Head of caudate nucleus (tissue), 42 donors: ENCODE measurements at places on chromosomes 7 and 10.

DNA sequence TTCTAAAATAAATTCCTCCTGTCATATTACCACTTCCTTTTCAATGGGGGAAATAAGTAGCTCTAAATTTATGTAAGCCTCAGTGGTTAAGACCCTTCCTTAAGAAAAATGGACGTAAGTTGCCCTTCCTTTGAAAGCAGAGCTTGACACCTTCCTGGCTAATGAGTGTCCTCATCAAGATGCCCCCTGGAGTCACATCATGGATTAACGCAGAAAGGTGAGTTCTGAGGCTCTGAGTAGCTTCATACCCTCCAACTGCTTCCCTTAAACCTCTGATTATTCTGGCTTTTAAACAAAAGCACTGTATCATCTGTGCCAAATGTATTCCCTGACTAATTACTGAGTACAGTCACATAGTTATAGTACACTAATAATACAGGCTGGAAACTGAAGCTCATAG is 14.7 kb downstream of the KCTD7 start:
- DNase-seq = no peak

DNA sequence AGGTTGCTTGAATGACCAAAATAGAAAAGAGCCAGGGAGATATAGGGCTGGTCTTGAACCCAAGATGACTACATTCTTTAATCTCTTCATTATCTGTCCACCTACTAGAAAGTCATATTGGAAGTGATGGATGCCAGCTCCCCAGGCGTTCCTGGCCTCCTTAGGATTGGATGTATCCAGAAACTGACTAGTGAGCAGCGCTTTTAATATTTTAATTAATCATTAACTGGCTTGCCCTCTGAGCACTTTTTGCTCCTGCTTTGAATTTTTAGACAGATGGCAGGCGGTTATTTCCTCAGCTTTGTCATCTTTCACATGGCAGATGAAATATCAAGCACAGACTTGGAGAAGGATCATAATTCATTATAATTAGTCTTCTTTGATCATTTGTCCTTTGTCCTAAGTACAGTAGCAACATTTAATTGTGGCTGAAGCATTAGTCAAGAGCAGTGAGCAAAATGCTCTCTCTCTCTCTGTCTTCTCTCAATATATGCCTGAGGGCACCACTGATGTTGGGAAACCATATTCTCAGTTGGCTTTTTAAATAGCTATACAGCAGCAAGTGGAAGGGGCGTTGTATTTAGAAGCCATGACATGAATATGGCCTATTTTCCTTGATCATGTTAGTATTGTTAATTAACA is 588.0 kb downstream of the NRG3 start:
- no peak for DNase-seq

DNA sequence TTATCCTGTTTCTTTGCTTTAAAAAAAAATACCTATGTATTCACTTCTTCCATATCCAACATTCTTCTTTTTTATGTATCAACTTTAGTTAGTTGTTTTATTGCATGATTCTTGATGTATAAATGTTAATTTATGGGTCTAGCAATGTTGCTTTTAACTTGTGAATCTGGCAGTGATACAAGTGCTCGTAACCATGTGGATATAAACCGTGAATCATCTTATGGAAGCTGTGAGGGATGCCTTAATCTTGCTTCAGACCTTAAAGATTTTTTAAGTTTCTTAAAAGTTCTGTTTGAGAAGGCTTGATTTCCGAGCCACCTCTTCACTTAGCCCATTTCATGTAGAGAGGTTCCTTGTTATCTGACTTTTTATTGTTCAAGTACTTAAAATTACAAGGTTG is 25.9 kb downstream of the HELLS start:
- DNase-seq = no peak

GRCh38 chr10:7786430-7786829 is 1.4 kb downstream of the KIN start:
- no peak for DNase-seq

DNA sequence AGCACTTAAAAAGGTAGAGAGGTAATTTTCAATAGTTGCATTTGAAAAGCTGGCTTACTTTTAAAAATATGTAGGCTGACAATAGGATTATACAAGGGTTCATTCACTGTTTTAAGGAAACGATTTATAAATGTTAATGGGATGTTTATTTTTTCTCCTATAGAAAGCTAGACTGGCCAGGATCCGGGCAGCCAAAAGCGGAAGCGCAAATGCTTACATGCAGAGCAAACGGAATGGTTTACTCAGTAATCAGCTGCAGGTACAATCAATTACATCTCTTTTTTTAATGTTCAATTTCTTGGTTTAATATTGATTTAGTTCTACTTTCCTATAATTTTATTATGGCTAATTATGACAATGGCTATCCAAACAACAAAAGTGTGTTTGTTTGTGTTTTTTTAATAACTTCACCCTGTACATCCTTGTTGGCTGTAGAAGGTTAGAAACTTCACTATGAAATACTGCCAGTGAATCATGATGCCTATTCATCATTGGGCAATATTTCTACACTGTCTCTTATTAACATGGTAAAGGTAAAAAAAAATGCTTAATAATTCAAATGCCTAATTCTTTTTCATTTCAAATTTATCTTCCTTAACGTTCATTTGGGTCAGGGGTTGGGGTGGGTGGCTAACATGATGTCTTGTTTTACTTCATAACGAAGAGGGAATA is 116.4 kb downstream of the TSPAN12 start:
- no peak for DNase-seq

DNA sequence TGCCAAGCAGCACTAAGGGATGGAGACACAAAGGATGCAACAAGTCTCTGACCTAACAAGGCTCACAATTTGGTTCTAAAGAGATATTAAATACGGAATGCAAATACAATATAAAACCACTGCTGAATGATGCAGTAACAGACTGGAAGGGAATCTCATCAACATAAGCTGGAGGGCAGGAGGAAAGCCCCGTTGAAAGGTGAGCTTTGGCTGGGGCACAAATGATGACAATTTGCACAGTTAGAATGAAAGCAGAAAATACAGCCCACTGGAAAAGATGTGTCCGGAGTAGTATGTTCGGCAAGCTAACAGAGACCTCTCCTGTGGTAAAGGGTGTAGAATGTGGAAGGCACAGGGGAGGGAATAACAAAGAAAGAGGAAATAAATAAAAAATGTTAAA is 26.1 kb downstream of the PAXIP1 start:
- DNase-seq = no peak

DNA sequence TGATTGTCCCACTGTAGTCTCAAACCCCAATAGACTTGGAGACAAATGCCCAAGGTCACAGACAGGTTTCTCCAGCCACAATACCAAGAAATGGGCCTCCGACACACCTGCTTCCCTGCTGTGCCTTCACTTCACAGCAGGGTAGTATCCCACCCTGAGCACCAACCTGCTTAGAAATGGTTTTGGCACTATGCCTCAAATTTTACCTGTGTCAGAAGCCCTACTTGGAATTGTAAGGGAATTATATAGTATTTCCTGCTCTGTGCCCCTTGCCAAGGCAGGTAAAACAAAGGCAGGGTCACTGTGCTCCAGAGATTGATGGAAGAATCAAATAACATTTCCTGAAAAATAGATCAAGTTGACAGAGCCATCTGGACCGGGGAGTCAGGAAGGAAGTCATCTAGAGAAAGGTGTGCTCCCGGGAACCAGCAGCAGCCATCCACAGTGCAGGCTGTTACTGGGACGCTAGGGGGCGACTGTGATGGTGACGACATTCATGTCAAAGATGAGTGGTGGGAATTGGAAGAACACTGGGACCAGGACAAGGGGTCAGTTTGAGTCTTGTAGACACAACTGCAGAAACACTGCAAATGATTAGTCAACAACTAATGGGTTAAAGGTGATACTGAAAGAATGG is 117.8 kb upstream of the AKR1E2 start:
- no peak for DNase-seq

DNA sequence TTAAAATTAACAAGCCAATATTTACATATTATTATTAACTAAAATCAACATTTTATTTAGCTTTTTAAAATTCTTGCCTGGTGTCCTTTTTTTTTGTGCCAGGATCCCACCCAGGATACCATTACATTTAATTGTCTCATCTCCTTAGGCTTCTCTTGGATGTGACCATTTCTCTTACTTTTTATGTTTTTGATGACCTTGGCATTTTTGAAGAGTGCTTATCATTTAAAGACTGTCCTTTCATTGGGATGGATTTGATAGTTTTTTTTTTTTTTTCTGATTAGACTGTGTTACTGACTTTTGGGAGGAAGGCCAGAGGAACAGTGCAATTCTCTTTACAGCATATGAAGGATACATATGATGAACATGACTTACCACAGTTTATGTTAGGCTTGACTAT is 181.4 kb upstream of the SMIM30 start:
- no peak for DNase-seq

- DNase-seq = no peak
Measured at GRCh38 chr10:23439452-23439960, 631 bp downstream of the OTUD1 start.
